ENCODE measurements at places on chromosomes 2 and 18. TPM values are rescaled to one million over a fixed set of nuclear protein-coding genes. Genes with fewer than 3 reads are reported as not detected.

The KIAA2012 gene
- 0.82 TPM for total RNA-seq

The PSD4 gene
- total RNA-seq, result 3.3 TPM

The NEDD4L gene
- 108 TPM for total RNA-seq

The LIMS1 gene
- 11.8 TPM for total RNA-seq

The UGT1A3 gene
- not detected for total RNA-seq

The CCDC148 gene
- 32.6 TPM for total RNA-seq
